ENCODE measurements at places on chromosomes 16 and 17.

DNA sequence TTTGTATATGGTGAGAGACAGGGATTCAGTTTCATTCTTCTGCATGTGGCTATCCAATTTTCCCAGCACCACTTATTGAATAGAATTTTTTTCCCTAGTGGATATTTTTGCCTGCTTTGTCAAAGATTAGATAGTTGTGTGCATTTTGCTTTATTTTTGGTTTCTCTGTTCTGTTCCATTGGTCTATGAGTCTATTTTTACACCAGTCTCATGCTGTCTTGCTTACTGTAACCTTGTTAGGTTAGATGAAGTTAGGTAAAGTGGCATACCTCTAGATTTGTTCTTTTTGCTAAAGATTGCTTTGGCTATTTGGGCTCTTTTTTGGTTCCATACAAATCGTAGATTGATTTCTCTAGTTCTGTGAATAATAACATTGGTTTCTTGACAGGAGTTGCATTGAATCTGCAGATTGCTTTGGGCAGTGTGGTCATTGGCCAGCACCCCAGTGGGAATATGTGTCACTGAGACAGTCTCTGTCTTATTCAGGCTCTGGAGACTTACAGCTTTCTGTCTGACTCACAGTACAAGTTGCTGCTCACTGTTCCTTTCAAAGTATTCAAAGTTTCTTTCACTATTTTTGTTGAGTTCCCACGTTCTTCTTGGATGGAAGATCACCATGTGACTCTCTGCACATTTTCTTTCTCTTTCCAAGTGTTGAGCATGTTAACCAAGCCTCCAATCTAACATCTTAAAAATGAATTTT, 709.1 kb downstream of the CDH11 start:
- DNase-seq: no peak

DNA sequence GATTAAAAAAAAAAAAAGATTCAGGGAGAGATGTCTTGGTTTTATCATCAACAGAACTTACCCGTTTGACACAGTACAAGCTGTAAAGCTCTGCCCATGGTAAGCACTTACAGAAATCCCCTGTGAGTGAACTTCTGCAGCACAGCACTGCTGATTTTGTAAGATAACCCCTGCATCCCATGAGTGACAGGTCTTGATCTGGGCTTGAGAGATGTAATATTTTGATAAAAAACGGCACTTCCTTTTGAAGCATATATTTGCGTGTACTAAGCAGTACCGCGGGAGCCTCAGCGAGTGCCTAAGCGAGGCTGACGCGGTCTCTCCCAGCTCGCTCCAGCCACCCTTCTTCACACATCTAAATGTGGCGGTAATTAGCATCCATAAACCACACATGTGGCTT, 50.5 kb downstream of the IKZF3 start:
- DNase-seq: no peak

- no peak for DNase-seq
Observed at GRCh38 chr17:55986817-55987216, 166.5 kb upstream of the ANKFN1 start.

GRCh38 chr16:1158456-1159324, 5.8 kb downstream of the CACNA1H start:
- DNase-seq: no peak

- no peak for DNase-seq
Observed at GRCh38 chr16:12758031-12758669, 45.5 kb downstream of the CPPED1 start.

GRCh38 chr17:7862692-7863437, 5.1 kb downstream of the CYB5D1 start:
- no peak for DNase-seq

GRCh38 chr17:59756236-59756818, 48.9 kb downstream of the VMP1 start:
- DNase-seq: no peak
